Cerebellum (tissue), 4 donors: ENCODE measurements at places on chromosomes 13 and 19. TPM values are rescaled to one million over a fixed set of nuclear protein-coding genes. Genes with fewer than 3 reads are reported as not detected.

DNA sequence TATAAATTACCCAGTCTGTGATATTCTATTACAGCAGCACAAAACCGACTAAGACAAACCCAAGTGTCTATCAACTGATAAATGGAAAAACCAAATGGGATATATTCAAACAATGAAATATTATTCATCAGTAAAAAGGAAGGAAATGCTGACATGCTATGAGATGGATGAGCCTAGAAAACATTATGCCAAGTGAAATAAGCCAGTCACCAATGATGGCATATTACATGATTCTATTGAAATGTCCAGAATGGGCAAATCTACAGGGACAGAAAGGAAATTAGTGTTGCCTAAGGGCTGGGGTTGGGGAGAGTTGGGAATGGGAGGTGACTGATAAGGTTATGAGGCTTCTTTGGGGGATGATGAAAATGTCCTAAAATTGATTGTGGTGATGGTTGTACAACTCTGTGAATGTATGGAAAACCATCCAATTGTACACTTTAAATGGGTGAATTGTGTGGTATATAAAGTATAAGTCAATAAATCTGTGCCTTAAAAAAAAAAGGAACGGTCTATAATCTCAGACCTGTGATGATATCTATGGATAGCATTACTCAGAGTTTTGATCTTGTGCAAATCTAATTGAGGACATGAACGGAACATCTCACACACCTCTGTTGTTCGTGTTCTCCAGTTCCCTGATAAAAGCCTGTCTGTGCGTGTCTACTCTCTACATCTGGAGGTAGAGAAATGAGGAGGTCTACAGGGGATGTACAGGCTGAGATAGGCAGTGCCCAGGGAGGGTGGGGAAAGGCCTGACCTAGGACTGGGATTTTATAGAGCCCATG lies 49.0 kb downstream of the TNFRSF19 start:
- DNase-seq = no peak

DNA sequence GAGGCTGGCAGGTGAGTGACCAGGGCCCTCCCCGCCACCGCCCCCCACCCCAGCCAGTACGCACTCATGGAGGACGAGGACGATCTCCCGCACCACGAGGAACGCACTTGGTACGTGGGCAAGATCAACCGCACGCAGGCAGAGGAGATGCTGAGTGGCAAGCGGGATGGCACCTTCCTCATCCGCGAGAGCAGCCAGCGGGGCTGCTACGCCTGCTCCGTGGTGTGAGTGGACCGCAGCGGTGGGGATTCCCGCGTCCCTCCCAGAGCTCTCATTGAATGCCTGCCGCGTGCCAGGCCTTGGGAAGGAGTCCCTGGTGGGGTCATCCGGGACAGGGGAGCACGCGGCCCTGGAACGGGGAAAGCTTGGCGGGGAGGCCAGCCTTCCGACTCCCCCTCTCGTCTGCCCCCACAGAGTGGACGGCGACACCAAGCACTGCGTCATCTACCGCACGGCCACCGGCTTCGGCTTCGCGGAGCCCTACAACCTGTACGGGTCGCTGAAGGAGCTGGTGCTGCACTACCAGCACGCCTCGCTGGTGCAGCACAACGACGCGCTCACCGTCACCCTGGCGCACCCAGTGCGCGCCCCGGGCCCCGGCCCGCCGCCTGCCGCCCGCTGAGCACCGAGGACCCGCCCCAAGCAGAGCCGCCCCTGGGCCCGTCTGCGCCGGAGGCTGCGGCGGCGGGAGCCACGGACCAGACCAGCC lies 4.8 kb upstream of the IFI30 start:
- no peak for DNase-seq

DNA sequence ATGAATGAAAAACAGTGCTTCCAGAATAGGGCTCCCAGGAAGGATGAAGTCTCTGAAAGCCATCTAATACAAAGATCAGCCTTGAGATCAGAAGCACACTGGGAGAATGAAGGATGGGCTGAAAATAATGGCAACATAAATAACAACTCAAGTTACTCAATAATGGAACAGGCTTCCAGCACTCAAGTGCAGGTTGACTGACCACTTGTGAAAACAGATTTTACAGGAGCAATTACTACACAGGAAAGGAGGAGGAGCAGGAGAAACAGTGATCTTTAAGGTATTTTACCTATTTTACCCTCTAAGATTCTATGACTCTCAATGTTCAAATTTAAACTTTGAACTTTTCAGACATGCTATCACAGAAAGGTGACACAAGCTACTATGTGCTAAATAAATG lies 106.0 kb downstream of the USP12 start:
- no peak for DNase-seq

DNA sequence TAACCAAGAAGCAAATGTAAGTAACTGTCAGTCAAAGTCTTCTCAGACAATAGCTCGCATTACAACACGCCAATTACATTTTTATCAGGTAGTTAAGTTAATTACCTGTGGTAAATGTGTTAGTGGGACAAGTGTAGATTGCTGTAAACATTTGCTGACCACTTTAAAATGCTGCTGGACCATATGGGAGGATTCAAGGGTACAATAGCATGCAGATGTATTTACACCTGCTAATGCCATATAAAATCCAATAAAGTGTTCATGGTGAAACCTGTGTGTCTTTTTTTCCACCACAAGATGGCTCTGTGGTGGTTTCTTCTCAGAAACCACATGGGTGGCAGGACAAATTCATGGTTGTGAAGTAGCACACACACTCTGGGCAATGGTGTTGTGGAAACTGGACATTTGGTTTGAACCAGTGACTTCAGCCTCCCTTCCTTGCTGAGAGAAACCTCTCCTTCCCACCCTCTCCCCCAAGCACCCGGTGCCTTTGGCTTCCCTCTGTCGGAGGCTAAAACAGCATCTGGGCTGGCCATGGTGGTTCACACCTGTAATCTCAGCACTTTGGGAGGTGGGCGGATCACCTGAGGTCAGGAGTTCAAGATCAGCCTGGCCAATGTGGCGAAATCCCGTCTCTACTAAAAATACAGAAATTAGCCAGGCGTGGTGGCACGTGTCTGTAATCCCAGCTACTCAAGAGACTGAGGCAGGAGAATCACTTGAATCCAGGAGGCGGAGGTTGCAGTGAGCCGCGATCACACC lies 18.1 kb upstream of the GTF3A start:
- DNase-seq = peak; percentile 61

DNA sequence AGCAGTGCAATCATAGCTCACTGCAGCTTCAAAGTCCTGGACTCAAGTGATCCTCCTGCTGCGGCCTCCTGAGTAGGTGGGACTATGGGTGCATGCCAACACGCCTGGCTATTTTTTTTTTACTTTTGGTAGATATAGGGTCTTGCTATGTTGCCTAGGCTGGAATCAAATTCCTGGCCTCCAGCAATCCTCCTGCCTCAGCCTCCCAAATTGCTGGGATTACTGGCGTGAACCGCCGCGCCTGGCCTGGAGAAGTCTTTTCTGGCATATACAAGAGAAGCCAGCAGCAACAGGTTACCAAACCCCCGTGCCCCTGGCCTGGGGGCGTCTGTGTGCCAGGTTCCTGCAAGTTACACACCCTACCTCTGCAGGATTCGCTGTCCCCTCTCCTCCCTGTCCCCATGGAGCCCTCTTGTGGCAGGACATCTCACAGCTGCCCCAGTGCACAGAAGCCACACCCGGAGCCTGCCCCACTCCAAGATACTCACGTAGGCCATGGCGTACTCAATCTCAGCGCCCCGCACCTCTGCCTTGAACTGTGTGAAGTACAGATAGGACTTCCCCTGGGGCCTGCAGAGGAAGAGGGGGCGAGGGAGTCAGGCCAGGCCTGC lies 9.9 kb downstream of the MYDGF start:
- no peak for DNase-seq

GRCh38 chr13:41588899-41589298 lies 131.5 kb downstream of the RGCC start:
- DNase-seq = no peak

GRCh38 chr13:42063105-42063504 lies 14.7 kb downstream of the DGKH start:
- DNase-seq = no peak

DNA sequence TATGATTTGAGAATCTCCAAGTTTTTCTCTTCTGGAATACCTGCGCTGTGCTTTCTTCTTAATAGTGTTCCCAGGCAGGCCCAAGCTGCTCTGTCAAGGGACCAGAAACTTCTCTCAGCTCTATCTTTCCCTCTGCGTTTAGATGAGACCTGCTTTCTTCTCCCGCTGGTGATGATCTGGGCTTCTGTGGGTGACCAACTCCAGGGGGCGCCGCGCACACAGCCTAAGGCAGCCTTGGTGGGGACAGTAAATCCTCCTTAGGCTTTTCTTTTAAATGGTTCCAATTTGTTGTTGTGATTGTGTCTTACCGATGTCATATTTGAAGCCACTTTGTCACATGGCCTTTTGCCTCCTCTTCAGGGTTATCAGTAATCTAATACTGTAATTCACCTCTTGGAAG lies 439.4 kb upstream of the KLF12 start:
- DNase-seq = no peak

DNA sequence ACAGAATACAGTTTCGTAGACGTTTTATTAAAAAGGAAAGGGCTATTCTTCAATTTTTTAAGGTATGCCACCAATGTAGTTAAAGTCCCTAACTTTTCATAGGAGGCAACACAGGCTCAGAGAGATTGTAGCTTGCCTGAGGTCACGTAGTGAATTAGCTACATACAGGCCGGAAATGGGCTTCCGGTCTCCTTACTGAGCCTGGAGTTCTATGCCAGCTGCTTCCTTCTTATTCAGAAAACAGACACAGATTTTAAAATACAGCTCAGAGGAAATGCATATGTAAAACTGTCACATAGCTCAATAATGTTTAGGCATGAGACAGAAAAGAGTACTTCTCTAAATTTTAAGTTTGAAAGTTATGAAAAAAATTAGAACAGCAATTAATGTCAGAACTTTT lies 85.4 kb upstream of the TUBA3C start:
- no peak for DNase-seq

DNA sequence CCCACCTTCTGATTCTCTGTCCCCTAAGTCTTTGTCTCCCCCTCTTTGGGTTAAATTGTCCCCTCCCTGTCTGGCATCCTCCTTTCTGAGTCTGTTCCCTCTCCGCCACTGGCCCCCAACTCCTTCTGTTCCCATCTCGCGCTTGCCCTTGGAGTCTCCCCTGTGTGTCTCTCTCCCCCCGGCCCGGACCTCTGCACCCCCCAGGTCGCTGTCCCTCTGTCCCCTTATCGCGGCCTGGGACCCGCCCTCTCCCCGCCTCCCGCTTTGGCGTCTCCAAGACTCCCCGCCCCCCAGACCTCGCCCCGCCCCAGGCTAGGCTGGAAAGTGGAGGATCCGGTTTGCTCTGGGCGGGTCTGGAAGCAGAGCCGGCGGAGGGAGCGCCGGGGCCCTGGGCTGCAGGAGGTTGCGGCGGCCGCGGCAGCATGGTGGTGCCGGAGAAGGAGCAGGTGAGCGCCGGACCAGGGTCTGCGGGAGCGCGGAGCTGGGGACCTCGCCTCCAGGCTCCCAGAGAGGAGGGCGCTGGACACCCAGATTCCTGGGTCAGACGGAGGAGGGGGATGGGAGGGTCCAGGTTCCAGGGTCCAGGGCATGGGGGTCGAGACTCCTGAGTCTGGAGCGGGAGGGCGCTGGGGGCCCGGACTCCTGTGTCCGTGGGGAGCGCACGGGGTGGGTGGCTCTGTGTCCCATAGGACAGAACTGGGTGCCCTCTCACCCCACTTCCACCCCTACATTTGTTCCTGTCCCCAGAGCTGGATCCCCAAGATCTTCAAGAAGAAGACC lies at the start of gene TRPM4:
Gene TRPM4, plus strand, starts transcription at position 348 of the 780 bp plus-strand sequence. Its CDS starts 75 bp downstream, at position 423.
- peak; percentile 85 for DNase-seq

DNA sequence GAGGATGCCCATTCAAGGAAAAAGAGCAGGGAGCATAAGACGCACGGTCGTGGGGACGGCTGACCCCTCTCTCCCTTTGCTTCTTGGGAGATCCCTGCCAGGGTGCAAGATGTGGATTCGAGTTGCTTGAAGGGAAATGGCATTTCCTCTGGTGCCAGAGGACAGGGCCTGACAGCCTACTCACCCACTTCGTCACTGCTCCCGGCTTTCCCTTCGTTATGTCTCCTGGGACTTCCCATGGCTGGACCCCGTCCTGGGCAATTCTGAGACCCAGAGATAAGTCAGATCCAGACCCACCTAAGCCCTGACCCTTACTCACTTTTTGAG lies 1.2 kb downstream of the TBC1D17 start:
- no peak for DNase-seq

- DNase-seq = no peak
Measured at GRCh38 chr13:39410096-39410901, 192.7 kb downstream of the LHFPL6 start.

- DNase-seq = no peak
Measured at GRCh38 chr13:110435331-110435730, 126.2 kb downstream of the RAB20 start.

- no peak for DNase-seq
Measured at GRCh38 chr13:86559901-86560300, 760.7 kb upstream of the SLITRK6 start.

DNA sequence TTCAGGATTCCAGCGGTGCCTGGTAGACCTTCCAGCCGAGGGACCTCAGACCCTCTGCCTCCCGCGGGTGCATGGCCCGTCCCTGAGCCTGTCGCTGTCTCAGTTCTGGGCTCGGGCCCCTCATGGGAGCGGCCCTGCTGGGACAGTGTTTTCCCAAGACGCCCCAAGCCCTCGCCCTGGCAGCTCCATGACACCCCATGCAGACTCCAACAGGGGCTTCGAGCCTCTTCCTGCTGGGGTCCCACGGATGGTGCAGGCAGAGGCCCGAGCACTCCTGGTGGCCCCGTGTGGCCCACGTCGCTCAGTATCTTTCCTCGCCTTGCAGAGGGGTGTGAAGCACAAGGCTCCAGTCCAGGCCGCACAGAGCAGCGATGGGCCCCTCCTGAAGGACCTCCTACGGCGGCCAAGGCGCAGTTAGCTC lies 88.8 kb upstream of the MCF2L start:
- no peak for DNase-seq

- DNase-seq = no peak
Measured at GRCh38 chr13:65300220-65300619, 1929.9 kb downstream of the PCDH9 start.

DNA sequence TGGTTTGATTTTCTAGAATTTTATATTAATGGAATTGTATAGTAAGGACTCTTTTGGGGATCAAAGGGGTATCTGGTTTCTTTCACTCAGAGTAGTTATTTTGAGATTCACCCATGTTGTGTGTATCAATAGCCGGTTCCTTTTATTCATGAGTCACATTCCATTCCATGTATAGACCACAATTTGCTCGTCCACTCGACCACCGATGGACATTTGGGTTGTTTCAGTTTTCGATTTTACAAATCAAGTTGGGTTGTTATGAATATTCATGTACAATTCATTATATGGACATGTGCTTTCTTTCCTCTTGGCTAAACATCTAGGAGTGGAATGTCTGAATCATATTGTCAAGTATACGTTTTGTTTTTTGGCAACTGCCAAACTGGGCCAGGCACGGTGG lies 9.6 kb upstream of the EMP3 start:
- no peak for DNase-seq

URAD gene
- total RNA-seq = not detected

CPB2 gene
- total RNA-seq = not detected

ZNF443 gene
- 15.1 TPM for total RNA-seq

SIGLEC12 gene
- 0.18 TPM for total RNA-seq

ZNF442 gene
- 7.1 TPM for total RNA-seq

YJEFN3 gene
- total RNA-seq = 2.8 TPM

EFNA2 gene
- 5.8 TPM for total RNA-seq

ACER1 gene
- total RNA-seq = not detected

AMH gene
- 1.6 TPM for total RNA-seq

FBXO27 gene
- 6.4 TPM for total RNA-seq

POU2F2 gene
- total RNA-seq = 3.7 TPM

LRRC4B gene
- total RNA-seq = 70.5 TPM
